ENCODE measurements at places on chromosomes 5 and 9. TPM values are rescaled to one million over a fixed set of nuclear protein-coding genes. Genes with fewer than 3 reads are reported as not detected.

The PCDHGA3 gene
- total RNA-seq: 0.90 TPM

The GHR gene
- 1.9 TPM for total RNA-seq

- DNase-seq: peak; percentile 77
These were observed 15.8 kb downstream of the PTPA start for GRCh38 chr9:129126749-129127618.

The CCDC192 gene
- total RNA-seq: 1.3 TPM

DNA sequence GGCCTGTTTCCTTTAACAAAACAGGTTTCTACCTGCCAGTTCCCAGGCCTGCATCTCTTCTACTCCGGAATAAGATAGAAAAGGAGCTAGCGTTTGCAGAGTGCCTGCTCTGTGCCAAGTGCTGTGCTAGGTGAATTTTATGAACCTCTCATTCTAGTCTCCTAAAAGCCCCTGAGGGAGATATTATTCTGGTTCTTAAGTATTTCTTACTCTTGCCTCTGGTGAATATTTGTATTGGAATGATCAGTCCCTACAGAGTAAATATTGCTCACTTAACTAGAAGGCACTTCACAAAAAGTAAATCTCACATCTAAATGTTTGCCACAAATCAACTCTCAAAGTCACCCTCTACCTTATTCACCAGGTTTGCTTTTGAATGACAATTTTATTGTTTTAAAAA, 227.1 kb downstream of the AUH start:
- no peak for DNase-seq

DNA sequence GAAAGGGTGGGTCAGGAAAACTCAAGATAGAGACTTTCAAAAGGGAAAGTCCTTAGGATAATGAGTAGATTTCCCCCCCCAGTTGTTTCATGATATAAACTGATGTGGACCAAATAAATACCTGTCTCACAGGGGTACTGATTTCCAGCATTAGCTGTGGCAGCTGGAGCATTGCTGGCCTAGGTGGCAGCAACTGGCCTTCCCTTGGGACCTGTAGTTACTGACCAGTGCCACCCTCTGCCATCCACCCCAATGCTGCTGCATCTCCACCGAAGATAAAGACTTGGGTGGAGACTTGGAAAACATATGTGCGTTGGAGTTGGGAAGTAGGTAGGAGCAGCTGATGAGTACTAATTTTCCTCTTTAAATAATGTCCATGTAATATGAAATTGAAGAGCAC, 71.8 kb downstream of the SYK start:
- DNase-seq: no peak

The SHC3 gene
- total RNA-seq: 2.5 TPM

The FAM114A2 gene
- total RNA-seq: 5.8 TPM

DNA sequence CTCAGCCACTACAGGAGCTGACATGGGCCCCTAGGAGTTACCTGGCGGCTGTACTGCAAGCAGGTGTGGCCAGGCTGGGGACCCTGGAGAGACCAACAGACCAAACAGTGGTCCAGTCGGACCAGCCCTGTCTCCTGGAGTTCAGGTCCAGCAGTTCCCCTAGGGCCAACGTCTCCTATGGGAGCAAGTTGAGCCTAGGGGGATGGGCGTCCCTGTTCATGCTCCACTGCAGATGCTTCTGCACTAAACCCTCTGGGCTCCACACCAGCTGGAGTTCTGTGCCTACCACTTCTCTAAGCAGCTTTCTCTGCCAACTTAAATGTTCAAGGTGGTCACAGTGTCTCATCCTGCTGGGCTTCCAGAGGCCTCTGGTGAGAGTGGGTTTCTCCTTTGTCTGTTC, 20.6 kb upstream of the OMD start:
- no peak for DNase-seq

The ARSI gene
- 6.9 TPM for total RNA-seq

The INSL6 gene
- not detected for total RNA-seq

- DNase-seq: no peak
These were observed 316.1 kb downstream of the PSAT1 start for GRCh38 chr9:78613006-78613405.

The PALM2AKAP2 gene
- 8.3 TPM for total RNA-seq

DNA sequence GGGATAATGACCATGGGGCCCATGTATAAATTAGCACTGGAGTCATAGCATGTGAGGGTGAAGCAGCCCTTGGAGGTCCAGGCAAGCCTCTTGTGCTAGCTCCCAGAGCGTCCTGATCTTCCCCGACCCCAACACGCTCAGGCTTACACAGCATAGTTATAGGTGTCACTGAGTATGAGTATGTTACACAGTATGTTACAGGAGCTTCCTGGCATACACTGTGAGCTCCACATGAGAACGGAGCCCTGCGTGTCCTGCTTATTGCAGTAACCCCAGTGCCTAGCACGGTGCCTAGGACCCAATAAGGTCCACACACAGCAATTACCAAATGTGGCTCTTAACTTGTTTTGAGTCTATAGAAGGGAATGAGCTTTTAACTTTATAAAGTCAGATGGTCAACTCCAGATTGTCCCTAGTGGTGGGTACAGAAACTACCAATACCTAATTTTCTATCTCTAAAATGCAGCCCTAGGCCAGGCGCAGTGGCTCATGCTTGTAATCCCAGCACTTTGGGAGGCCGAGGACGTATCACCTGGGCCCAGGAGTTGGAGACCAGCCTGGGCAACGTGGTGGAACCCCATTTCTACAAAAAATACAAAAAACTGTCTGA, 64.1 kb downstream of the PLAC8L1 start:
- peak; percentile 66 for DNase-seq

DNA sequence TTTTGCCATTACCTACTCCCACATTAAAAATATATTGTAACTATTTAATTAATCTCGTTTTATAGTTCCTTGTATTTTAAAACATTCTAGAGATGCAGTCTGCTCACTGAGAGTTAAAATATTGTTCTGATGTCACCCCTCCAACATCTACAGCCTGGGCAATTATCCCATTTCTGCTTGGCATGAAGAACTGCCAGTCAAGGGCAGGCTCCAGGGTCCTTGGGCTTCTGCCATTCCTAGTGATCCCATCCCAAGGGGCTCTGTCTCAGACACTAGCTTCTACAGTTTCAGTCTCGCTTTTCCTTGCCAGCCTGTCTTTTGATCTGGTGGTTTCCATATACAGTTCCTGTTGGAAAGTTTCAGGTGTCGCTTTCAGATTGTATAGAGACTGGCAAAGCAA, 287.2 kb downstream of the TMEM232 start:
- no peak for DNase-seq

GRCh38 chr5:132417010-132417439, 47.5 kb downstream of the SLC22A5 start:
- no peak for DNase-seq

The COL5A1 gene
- total RNA-seq: 13.1 TPM

The CNTNAP3B gene
- 1.9 TPM for total RNA-seq

The ECSCR gene
- total RNA-seq: 2.2 TPM

All from GM23338 (cell line).